Activated CD8-positive, alpha-beta memory T cell treated with anti-CD3 and anti-CD28 coated beads, Interleukin-2, amount 50 U/mL, for 4 hours (primary cell): ENCODE measurements at places on chromosomes 13 and 19.

- no peak for DNase-seq
These were observed 46.2 kb upstream of the SOX21 start for GRCh38 chr13:94758436-94758960.

DNA sequence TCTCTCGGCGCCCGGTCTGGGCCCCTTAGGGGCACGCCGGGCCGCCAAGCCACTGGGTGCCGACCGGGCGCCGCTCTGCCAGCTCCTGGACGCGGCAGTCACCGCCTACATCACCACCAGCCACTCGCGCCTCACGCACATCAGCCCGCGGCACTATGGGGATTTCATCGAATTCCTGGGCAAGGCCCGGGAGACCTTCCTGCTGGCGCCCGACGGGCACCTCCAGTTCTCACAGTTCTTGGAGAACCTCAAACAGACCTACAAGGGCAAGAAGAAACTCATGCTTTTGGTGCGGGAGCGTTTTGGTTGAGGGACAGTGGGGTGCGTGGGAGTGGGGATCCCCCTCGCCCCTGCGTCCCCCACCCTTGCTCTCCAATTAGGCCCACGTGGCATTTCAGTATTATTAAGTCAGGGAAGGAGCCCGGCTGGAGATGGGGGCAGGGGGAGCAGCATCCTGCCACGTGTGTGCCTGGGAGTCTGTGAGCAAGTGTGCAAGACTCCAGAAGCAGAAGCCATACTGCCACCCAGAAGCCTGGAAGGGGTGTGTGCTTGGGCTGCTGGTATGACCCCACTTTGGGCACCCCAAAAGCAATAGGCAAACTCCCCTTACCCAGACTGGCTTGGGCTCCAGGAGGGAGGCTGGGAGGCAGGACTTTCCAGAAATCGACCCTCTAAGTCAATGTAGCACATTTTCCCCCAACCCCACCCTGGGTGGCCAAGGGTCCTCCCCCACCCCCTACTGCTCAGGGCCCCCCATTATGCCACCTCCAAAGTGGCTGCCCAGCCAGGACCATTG lies 35.7 kb downstream of the ZSWIM4 start:
- no peak for DNase-seq

GRCh38 chr19:13748169-13748828 lies 16.0 kb upstream of the MRI1 start:
- peak; percentile 25 for DNase-seq

DNA sequence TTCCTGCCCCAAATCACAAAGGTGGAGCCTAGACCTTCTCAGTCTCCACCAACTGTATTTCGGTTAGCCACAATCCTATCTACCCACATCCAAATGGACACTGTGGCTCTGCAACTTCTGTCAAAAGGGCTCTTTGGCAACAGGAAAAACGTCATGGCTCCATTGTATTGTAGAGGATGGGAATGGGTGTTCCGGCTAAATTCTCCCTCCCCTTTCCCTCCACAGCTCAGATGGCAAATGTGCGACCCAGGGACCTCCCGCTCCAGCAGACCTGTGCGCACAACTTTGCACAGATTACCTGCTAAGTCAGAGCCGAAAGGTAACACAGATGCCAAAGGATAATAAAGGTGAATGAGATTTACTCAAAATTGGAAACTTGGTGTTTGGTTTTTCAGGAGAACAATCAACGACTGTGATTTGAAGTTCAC lies 968 bp upstream of the KL start:
- no peak for DNase-seq

GRCh38 chr13:39273953-39274738 lies 235.9 kb downstream of the NHLRC3 start:
- DNase-seq = no peak

DNA sequence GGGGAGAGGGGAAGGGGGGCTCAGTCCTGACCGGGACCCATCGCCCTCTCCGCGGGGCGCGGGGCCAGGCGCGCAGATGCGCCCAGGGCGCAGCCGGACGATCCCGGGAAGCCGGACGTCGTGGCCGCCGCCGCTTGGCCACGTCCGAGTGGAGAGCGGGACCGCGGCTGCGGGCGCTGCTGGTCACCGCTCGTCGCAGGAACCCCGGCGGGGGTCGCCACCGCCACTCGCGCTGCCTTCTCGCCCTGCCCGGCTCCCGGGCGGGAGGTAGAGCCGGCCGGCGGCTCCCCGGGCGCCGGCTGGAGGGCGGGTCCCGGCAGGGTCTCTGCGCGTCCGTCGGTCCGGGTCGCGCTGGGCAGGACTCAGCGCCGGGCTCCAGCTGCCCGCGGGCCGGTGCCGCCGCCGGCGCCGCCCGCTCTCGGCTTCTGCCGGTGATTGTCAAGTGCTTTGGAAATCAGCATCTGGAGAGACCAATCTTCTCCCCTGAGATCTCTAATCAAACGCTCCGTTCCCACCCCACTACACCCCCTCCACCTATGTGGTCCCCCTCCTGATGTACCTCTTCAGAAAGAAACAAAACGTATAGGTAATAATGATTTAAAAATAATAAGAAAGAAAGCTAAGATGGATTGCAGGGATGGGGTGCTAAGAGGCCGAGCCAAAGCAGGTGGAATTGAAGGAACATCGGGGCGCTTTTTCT lies 464.4 kb downstream of the ITGBL1 start:
- no peak for DNase-seq

DNA sequence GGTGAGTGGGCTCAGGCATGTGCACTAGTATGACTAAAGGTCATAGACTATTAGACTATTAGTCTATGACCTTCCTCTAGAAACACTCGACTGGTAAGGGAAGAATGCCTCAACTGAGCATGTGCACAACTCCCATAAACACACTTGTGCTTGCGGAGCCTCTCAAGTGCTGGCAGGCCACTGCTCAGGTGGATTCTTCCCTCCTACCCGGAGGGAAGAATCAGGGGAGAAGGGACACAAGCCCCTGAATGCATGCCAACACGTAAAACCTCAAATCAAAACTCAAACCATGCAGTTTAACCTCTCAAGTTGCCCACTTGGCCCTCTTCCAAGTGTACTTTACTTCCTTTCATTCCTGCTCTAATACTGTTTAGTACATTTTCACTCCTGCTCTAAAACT lies 287.6 kb upstream of the SGCG start:
- no peak for DNase-seq

DNA sequence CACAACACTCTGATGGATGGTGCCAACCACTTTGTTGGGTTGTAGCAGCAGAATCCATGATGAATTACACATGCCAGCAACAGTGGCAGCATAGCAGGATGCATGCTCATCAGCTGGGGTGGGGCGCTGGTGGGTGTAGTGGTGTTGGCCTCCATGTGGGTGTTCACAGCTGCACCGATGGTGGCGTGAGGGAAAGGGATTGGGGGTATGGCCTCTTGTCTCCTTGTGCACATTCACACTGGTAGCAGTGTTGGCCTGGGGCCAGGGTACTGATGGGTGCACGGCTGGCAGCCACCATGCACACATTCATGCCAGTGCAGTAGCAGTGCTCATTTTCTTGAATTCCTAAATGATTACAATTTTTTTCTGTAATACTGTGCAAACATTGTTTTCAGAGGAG lies 2748.8 kb upstream of the PCDH20 start:
- no peak for DNase-seq

- DNase-seq = peak; percentile 68
These were observed 31.5 kb upstream of the HIF3A start for GRCh38 chr19:46265217-46265828.
